Esophagus squamous epithelium (tissue), 5 donors: ENCODE measurements at places on chromosomes 5 and 9.

- H3K27me3 ChIP-seq: no peaks in the 10 kb centered on the region
- H3K4me1 ChIP-seq: peaks cover 27% of the 10 kb centered on the region
- H3K27ac ChIP-seq: no peak overlapping the region
- DNase-seq: no peak
Measured at GRCh38 chr9:23587903-23588302, 238.1 kb downstream of the ELAVL2 start.

DNA sequence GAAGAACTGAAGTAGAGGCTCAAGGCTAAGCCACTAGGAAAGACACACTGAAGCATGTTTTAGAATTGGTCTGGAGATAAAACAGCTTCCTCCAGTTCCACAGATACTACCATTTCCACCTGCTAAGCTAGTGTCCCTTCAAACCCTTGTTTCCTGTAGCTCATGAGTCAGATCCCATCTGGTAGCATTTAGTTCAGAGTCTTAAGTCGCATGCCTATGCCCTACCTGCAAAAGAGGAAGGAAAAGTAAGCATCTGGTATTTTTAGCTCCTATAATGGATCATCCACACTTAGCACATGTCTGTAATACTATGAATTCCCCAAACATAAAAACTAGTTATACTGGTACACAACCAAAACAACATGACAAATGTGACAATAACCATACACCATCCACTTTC lies 92.1 kb downstream of the CDKN2A start:
- H3K36me3 ChIP-seq: no peaks in the 10 kb centered on the region
- H3K4me1 ChIP-seq: no peaks in the 10 kb centered on the region
- no peak for DNase-seq
- no peak overlapping the region for H3K27ac ChIP-seq
- no peaks in the 10 kb centered on the region for H3K27me3 ChIP-seq

DNA sequence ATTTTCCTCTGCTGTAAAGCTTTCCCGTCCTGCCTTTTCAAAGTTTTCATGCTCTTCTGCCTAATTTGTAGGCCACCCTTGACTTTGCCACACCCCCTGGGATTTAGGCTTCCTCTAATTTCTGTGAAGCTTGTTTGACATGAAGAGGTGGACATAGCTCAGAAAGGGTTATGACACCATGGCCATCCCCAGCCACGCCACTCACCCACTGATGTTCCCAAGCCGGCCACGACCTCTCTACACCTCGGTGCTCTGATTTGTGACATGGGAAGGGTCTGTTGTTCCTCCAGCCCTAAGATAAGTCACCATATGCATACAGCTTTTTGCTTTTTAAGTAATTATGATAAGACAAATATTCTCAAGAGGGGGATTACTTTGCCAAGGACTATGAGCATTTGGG lies 139.5 kb downstream of the BARX1 start:
- no peaks in the 10 kb centered on the region for H3K27me3 ChIP-seq
- no peaks in the 10 kb centered on the region for H3K36me3 ChIP-seq
- no peak overlapping the region for H3K27ac ChIP-seq
- no peaks in the 10 kb centered on the region for H3K4me1 ChIP-seq

DNA sequence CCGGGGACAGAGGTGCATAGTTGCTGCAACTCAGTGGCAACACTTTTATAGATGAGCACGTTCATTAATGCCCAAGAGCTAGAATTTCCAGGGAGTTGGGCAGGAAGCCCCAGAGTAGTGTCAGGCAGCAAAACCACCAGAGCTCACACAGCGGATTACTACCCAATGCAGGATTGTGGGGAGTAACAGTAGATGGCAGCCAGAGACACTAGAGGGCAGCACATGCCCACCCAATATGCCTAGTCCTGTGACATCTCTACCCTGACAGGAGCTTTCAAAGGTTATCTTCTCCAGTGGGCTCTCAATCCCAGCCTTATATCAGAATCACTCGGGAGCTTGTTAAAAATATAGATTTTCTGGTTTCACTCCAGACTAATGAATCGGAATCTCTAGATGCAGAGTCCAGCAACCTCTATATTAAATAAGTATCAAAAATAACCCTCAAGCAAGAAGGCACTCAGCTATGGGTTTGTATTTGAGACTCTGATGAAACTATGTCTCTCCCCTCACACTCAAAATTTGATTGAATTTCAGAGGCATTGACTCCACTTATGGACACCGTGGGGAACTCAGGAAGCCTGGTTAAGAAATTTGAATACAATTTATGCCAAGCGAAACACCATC lies 58.4 kb upstream of the PHF24 start:
- no peaks in the 10 kb centered on the region for H3K36me3 ChIP-seq
- no peak overlapping the region for H3K27ac ChIP-seq
- no peaks in the 10 kb centered on the region for H3K27me3 ChIP-seq
